Activated CD4-positive, alpha-beta T cell treated with anti-CD3 and anti-CD28 coated beads, Interleukin-2, Interleukin-4, amounts not matched to agents 100 ng/mL and 50 ng/mL, durations not matched to agents 16 hours and 8 hours (primary cell): ENCODE measurements at places on chromosomes 4 and X.

GRCh38 chr4:175380841-175381240, 431.2 kb downstream of the GPM6A start:
- DNase-seq = no peak

- DNase-seq = no peak
Measured at GRCh38 chr4:158461336-158461735, 60.3 kb upstream of the RXFP1 start.

- no peak for DNase-seq
Measured at GRCh38 chrX:70301716-70302115, 11.8 kb downstream of the KIF4A start.

DNA sequence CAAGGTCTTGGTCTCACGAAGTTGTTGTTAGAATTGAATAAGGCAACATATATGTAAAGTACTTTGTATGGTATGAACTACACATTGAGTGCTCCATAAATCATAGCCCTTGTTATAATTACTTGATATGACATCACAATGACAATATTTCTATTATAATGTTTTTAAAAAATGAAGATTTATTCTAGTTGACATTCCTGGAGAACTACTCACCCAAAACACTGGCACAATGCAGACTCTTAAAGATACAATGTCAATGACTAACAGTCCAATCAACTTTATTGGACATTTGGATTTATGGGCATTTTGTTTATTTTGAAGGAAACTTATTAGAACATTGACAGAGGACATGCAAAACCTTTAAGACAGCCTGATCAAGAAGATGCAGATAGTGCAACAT, 55.3 kb downstream of the ASB9 start:
- DNase-seq = no peak

GRCh38 chrX:63963095-63963784, 178.2 kb upstream of the ARHGEF9 start:
- DNase-seq = no peak

DNA sequence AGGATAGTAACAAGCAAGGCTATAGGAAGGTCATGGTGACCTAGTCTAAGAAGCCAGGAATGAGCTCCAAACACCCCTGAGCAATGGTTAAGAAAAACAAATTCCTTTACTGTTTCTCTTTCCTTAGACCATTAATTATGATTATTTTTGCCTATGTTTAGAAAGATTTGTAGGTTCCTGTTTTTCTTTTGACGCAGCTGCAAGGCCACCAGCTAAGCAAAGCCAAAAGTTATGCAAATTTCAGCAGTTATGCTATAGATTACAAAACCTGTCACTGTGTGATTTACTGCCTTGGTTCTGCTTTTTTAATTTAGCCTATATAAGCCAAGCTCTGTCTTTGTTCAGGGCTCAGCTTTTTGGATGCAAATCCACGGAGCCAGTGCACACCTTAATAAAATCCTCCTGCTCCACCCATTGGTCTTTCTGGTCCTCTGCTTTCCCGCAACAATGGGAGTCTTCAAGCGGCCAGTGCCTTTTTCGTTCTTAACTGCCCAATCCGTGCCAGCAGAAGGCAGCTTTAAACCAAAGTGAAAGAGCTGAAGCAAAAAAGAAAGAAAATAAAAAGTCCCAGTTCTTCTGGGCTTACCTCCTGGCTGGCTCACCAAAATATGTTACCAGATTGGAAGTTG, 1.4 kb upstream of the CEP135 start:
- peak; percentile 11 for DNase-seq

GRCh38 chr4:30600246-30601017, 119.7 kb upstream of the PCDH7 start:
- DNase-seq = no peak

DNA sequence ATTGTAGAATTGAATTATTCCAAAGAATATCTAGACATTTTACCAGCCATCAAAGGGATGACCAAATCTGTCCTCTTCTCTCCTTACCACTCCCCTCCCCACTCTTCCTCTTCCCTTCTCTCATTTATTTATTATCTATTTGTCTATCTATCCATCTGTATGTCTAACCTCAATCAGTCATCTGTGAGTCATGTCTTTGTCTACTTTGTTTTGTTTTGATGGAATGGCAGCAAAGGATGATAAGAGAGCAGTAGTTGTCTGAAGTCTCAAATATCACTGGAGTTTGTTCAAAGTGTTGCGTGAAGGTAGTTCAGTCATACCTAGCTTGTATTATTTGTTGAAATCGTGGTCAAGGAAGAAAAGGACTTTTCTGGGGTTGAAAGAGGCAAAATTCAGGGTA, 34.7 kb upstream of the PGRMC2 start:
- DNase-seq = no peak

DNA sequence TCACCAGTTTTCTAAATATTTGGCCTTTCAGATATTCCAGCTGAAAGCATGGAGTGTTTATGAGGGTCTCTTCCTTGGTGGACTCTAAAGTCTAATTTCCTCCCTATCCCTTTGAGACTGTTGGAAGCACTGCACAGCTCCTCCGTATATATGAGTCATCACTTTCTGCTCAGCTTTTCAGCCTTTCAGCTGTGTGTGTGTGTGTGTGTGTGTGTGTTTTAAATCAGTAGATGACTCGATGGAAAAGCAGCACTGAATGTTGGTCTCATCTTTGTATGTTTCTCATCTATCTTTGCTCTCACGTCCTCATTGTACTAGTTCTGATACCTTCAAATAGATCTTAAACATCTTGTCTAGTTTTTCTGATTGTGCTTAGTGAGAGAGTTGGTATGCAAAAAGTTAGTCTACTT, 81.6 kb downstream of the ZFX start:
- no peak for DNase-seq

DNA sequence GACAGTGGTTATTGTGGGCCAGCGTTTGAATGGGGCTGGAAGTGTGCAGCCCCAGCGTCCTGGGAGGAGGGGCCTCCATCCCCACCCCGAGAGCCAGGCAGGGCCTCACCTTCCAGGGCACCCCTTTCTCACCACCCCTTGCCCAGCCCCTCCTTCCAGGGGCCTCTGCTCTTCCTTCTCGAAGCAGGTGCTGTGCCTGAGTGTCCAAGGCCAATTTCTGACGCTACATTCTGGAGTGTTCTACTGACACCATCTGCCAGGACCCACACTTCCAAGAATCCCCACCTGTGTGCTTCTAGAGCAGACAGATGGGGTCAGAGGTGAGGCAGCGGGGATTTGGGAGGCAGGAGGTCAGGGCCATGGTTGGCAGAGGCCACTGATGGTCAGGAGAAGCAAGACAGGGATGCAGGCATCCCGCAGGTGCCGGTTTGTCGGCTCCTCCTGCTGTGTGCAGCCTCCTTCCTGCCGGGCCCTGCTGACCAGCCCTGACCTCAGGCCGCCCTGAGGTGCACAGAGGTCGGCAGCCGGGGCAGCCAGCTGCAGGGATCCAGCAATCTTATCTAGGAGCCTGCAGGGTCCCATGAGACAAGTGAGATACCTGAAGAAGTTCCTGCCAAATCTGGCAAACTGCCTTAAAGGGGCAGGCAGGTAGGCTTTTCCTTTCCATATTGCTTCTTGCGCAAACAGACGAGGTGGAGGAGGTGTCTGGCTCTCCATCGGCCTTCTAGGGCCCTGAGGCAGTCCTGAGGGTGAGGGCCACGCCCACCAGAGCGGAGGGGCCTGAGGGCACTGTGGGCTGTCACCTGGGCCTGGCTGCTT, 18.8 kb downstream of the MSANTD1 start:
- DNase-seq = no peak

DNA sequence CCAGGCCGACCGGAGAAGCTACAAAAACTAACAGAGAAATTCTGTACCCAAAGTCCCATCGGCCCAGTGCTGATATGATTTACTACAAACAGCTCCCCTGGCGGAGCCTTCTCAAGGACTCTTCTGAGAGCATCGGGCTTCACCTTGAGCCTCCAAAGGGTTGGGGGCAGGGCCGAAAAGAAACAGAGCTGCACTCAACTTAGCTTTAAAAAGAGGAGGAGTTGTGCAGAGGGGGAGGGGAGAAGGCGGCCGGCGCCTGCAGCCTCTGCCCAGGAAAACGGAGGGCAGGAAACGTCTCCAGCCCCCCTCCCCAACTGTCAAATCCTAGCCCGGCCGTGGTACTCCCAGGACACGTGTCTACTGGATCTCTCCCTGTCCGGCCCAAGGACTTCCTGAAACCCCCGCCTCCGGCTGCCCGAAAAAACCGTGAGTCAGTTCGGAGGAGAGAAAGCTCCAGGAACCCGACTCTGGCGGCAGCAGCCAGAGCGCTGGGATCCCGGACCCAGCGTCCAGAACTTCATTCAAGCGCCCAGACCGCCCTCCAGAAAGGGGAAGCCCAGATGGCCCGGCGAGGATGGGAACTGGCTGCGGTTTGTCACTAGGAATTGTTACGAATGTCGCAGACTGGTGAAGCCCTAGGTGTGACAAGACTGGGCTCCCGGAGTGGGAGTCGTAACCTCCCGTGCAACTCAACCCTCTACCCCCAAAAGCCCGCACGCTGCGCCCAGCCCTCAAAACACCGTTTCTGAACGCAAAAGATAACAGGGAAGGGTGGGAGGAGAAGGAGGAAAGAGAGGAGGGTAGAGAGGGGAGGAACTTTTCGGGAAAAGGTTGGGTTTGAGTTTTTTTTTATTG, 973 bp downstream of the ADAMTS3 start:
- DNase-seq = peak; percentile 12

DNA sequence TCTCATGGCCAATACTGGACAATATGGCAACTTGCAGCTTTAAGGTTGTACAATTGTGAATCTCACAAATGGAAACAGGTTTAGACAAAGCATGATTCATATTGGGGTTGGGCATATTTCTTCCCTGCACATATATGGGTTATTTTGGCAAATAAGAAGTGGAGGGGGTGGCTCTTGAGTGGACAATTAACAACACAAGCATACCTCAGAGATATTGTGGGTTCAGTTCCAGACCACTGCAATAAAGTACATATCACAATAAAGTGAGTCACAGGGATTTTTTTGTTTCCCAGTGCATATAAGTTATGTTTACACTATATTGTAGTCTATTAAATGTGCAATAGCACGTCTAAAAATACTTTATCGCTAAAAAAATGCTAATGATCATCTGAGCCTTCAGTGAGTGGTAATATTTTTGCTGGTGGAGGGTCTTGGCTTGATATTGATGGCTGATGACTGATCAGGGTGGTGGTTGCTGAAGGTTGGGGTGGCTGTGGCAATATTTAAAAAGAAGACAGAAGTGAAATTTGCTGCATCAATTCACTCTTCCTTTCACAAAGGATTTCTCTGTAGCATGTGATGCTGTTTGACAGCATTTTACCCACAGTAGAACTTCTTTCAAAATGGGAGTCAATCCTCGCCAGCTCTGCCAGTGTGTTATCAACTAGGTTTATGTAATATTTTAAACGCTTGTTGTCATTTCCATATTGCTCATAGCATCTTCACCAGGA, 50.5 kb upstream of the OGT start:
- no peak for DNase-seq

DNA sequence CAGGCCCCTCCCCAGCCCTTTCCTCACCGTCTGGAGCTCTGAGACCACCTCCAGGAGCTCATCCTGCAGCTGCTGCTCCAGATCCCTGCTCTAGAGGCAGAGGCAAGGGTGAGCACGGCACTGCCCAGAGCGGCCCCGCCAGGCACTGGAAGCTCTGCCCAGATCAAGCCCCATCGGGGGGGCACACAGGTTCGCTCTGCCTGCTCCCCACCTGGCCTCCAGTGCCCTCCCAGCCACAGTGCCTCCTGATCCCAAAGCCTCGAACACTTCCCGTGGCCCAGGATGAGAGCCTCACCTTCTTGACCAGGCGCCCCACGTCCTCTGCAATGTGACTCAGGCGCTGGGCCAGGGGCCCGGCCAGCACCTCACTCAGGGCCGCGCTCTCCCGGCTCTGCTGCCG, 5.0 kb downstream of the ARHGAP4 start:
- DNase-seq = no peak

- DNase-seq = no peak
Measured at GRCh38 chrX:150303386-150304097, 59.6 kb upstream of the MAMLD1 start.

DNA sequence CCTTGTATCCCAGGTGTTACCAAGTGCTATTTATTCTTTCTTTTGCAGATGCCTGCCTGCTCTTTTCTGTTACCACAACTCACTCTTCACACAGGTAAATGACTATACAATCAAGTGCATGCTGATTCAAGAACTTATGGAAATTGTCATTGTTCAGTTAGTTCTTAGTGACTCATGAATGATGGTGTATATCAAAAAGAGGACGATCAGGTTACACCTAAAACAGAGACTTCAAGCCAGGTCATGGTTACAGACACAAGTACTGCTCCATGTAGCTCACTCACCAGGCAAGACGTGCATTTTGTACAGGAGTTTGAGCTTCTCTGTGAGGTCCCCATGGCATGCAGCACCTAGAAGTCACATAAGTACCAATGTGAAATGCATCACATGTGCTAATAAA, 59.3 kb upstream of the UCP1 start:
- no peak for DNase-seq

GRCh38 chr4:88696630-88697029, 999 bp downstream of the NAP1L5 start:
- no peak for DNase-seq

DNA sequence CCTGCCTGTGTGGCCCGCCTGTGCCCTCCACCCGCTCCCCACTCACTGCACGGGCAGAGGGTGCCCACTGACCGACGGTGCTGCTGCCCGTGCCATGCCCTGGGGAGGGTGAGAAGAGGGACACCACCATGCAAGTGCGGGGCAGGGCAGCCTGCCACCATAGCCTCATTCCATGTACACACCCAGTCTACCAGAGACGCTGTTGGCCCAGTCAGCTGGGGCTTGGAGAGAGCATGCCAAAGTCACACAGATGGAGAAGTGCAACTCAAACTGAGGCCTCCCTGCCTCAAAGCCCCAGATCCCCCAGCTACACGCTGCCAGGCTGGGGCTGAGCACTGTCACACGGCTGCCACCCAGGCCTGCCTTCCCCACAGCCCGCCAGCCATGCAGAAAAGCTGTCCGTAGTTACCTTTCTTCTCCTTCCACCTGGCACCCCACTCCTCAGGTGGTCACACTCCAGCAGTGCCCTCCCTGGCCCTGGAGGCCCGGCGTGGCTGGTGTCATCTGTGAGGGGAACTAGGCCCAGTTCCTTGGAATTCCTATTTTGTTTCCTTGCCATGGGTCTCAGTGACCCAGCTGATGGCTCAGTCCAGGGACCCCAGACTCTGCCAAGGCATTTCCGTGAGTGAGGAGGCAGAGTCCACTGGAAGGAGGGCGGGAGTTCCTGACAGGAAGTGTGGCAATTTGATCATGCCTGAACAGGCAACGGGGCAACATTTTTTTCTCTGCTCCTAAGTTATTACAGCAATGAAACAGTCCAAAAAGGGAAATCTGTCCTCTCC, at the start of gene SLC2A9:
TSS of gene SLC2A9 (minus strand) at position 627 of the 782 bp plus-strand sequence. CDS start at position 559, 68 bp downstream.
- DNase-seq = no peak

DNA sequence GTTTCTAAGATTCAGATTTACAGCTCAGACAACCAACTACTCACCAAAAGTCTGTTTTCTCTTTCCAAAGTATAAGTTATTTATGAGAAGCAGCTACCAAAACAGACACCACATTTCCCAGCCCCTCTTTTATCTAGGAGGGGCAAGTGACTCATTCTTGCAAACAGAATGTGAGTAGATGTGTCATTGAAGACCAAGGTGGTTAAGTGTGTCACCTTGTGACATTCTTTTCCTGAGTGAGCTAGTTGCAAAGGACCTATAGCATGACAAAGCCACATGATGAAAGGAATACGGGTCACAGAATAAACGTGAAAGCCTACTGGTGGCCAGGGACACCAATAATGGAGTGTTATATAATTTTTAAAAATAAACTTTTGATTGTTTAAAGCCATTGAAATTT, 50.0 kb downstream of the SLC7A11 start:
- peak; percentile 29 for DNase-seq
